Left ventricle myocardium inferior (tissue), 1 donor: ENCODE measurements at places on chromosomes 1 and 21. TPM values are rescaled to one million over a fixed set of nuclear protein-coding genes. Genes with fewer than 3 reads are reported as not detected.

DNA sequence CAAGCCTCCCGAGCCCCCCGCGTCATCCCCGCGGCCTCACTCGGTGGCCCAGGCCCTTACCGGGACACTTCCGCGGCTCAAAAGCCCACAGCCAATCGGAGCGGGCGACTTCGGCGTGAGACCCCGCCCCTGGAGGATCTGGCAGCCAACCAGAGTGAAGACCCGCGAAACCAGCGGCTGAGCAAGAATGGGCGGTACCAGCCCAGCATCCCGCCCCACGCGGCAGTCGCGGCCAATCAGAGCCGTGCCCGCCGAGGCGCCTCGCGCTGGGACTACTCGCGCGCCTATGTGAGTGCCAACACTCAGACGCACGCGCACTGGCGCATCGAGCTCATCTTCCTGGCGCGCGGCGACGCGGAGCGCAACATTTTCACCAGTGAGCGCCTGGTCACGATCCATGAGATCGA, 22.5 kb downstream of the DISP3 start:
- peak; percentile 32 for DNase-seq

- DNase-seq = no peak
These were observed 49.1 kb downstream of the HLX start for GRCh38 chr1:220928320-220928719.

GRCh38 chr1:101645810-101646209, 350.9 kb downstream of the OLFM3 start:
- no peak for DNase-seq

- DNase-seq = no peak
These were observed 78.1 kb upstream of the PTBP2 start for GRCh38 chr1:96643519-96643918.

DNA sequence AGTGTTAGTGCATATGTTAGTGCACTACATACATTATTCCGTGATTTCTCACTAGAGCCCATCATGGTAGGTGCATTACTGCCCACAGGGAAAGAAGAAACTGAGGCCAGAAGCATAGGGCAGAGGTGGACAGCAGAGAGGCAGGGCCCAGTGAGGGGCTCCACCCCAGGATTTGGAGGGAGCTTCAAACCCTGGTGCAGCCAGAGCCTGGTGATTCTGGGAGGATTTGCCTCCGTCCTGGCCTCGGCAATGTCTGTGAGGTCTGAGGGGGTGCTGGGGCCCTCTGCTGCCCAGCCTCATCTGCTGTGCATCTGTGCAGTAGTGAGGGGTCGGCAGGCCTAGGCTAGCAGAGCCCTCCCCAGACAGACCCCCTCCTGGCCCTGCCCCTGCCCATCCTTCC, 22.8 kb downstream of the PPFIA4 start:
- no peak for DNase-seq

DNA sequence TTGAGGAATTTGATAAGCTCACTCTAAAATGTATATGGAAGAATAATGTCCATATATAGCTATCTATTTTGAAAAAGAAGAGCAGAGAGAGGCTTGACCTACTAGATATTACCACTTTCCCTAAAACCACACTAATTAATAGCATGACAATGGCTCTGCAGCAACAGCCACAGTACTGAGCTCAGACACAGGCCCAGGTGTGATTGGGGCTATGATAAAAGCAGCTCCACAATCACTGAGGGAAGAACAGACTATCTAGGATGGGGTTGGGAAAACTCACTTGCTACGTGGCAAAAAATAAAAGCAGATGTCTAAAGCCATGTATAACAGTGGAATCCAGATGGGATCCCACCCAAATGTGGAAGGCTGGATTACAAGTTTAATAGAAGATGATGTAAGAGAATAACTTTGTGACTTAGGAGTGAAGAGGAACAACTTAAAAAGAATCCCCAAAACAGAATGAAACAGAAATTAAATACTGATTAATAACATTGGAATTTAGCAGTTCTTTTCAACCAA, 80.8 kb upstream of the RAB4A start:
- DNase-seq = no peak

- DNase-seq = no peak
These were observed 9.9 kb downstream of the CEP104 start for GRCh38 chr1:3847081-3847480.

DNA sequence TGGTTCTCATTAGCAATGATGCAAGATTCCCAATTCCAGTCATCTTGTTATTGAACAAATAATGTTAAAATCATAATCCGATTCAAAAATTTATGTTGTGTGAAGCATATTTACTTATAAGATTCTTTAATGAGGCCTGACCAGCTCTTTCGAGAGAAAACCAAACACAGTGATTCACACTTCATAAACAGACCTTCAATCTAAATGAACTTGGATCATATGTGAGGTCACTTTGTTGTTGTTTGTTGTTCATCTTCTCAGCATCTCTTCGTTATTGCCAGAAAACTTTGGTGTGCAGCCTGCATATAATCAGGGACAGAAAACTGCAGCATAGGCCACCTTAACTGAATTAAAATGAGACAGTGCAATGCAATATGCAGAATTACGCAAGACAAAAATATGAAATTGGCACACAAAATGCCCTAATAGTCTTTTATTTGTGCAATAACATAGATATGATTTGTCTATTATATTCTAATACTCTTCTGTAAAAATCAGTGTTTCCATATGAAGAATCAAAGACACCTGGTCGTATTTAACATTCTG, 30.1 kb downstream of the NCAM2 start:
- no peak for DNase-seq

- DNase-seq = no peak
These were observed 380.1 kb upstream of the CHRM3 start for GRCh38 chr1:239006276-239006675.

GRCh38 chr1:43639976-43640794, 9.8 kb upstream of the KDM4A start:
- no peak for DNase-seq

The LCE1D gene
- not detected for total RNA-seq

The PRAMEF1 gene
- total RNA-seq = not detected

DNA sequence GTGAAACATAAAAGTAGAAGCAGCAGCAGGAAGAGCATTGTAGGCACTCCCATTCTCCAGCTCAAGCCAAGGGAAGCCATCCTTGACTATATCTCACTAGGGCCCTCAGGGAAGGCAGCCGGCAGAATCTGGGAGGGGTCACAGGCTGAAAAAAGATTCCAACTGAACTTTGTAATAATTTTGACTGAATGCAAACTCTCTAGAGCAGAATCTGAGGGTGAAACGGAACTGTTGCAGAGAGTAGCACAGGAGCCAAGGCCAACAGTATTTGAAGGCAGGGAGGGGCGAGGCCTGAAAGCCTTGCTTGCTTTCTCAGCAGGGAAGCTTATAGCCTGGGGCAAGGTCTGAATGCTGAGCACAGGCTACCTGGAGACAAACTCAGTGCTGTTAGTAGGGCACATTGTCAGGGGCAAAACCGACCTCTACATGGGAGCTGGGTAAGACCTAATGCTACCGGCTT, 180.6 kb downstream of the COL24A1 start:
- no peak for DNase-seq

- DNase-seq = no peak
These were observed 1.8 kb downstream of the ERRFI1 start for GRCh38 chr1:8024329-8024728.
